Heart right ventricle (tissue), 16 donors: ENCODE measurements at places on chromosomes 13 and 19.

GRCh38 chr19:43754253-43754502 lies 584 bp downstream of the SMG9 start:
- no peak for DNase-seq

GRCh38 chr13:78197231-78197630 lies 278.6 kb upstream of the EDNRB start:
- no peak for DNase-seq

GRCh38 chr13:101838323-101838722 lies 385.8 kb downstream of the ITGBL1 start:
- DNase-seq, result no peak

DNA sequence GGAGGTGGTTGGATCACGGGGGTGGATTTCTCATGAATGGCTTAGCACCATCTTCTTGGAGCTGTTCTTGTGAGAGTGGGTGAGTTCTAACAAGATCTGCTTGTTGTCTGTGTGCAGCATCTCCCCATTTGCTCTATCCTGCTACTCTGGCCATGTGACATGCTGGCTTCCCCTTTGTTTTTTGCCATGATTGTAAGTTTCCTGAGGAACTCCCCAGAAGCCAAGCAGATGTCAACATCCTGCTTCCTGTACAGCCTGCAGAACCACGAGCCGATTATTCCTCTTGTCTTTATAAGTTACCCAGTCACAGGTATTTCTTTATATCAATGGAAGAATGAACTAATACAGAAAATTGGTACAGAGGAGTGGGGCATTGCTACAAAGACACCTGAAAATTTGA lies 2.3 kb upstream of the SIGLEC12 start:
- no peak for DNase-seq

GRCh38 chr19:55391702-55392615 lies 6.2 kb downstream of the RPL28 start:
- no peak for DNase-seq

DNA sequence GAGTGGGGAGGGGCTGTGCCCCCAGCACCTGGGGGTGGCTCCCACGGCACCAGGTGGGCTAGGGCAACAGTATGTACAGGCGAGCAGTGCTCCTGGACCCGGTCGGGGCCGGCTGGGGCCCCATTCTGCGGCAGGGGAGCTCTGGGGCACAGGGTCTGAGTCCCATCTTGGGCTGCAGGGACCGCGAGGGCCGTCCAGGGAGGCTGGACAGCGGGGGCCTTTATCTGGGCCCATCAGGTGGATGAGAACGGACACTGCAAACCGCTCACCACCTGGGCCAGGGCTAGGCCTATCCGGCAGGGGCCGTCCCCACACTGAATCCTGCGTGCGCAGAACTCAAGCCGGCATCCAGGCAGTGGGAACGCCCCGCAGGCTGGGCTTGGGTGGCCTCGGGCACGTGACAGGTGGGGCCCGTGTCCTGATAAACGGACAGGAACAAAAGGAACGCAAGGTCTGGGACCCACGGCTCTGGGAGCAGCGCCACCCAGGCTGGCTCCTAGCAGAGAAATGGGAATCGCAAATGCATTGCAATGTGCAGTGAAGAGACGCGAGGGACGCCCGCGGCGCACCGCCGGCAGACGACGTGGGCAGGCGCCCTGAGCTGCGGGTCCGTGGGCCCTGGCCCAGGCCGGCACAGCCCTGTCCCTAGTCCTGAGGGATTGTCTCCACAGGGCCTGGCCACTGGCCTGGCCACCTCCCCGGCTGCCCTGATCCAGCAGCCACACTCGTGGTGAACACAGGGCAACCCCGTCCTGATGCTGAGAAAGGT lies 29.7 kb downstream of the BTBD2 start:
- DNase-seq, result no peak

GRCh38 chr13:96027496-96027895 lies 25.7 kb downstream of the UGGT2 start:
- DNase-seq, result no peak

DNA sequence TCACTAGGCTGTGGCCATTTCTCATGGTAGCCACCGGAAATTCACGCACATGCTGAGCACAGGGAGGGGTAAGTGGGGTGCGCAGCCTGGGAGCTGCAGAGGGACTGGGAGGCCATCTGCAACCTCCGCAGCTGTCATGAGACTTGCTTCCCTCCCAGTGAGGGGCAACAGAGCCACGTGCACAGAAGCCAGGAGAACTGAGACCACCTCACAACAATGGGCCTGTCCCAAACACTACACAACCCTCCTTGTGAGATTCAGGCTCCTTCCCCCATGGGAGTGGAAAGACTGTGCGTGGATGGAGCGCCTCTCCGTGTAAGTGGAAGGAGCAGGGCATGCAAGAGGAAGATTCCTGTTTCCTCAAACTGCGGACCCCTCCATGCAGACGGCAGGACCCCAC lies 8.8 kb downstream of the C3 start:
- DNase-seq, result no peak

DNA sequence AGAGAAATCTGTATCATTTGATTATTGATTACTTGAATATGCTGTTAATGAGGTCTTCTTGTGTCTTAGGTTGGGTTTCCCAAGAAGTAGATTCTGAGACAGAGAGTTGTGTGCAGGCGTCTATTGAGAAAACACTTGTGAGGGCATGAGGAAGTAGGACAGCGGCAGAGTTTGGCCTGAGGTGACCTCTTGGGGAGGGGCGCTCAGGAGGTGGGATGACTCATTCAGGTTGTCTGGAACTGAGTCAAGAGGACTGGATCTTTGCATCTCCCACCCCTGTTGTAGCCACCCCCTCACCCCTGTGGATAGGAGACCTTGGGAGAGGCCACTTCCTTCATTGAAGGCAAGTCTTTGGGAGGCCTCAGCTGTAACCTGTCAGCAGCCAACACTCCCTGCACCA lies 35.2 kb upstream of the WDFY2 start:
- DNase-seq, result no peak

DNA sequence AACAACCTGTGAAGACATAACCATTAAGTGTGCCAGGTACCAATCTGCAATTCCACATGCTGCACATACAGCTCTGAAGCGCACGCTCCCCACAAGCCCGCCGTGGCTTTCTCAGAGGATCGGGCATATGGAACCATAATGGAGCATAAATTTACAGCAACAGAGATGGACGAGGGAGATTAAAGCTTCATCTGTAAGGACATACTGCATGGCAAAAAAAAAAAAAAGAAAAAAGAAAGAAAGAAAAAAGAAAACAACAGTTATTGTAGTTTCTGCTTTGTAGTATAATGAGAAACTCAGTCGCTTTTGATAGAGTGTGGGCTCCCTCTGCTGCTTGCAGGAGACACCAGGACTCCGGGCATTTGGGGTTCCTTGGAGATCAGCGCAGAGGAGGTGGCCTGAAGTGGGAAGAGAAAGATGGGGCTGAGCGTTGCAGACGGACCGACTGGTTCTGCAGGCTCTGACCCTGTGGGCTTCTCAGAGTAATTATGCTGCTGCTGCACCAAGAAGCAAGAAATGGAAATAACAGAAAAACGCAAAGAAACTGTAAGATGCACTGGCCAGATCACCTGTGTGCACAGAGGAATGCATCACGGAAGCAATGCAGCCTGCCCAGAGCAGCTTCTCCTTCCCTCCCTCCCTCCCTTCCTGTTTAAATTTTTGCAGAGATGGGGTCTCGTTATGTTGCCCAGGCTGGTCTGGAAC lies 10.8 kb upstream of the PDCD5 start:
- peak; percentile 34 for DNase-seq

DNA sequence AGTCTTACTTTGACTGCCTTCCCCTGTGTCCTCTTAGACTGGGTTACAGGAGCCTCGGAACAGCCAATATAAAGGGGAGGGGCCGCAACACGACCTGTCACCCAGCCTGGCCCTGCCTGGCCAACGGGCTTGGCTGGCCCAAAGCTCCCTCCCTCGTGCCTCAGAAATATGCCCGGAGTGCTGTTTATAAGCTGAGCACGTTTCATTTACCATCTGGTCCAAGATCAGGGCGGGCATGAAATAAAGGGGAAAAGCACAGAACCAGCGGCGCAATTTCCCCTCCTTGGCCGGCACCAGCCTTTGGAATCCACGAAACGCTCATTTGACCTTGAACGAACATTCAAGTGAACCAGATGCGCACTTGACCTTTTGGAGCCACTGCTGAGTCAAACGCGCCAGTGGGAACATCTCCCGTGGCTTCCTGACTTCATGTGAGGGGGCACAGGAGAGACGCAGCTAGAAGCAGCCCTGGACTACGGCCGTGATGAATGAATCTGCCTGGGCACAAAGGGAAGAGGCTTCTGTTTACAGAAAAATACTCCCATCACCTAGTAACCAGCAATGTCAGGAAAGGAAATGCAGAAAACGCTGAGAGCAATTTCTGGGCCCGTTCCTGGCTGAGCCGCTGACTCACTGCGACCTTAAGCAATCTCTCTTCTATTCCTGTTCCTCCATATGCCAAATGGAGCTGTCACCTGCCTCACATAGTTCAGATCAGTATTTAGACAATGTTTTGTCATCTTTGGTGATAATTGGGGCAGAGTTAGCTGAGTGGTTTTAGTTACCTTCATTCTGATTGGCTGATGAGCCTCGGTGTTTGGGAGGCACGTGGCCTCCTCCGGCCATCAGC lies 53.3 kb downstream of the RFX2 start:
- DNase-seq, result peak; percentile 60

DNA sequence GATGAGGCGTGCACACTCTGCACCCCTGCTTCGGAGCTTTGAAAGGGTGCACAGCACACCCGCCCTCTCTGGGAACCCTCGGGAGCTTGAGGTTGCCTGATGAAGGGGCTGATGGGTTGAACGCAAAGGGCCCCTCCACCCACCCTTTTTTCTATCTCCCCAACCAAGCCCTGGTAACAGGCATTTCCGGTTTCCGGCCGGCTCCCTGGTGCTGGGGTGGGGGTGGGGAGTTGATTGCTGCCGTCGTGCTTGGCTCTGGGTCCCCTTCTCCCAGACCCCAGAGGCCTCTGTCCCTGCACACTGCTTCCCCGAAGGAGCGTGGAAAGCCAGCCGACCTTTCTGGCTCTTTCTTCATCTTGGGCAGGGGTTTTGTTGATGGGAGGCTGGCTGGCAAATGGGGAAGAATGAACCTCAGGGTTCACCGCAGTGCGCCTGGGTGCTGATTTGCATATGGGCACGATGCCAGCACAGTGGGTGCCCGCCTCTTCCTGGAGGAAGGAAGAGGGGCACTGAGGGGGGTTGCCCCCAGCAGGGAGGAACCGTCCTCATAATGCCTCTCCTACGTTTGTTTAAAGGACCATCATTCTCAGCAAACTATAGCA lies 29.1 kb downstream of the VAV1 start:
- DNase-seq, result peak; percentile 57

DNA sequence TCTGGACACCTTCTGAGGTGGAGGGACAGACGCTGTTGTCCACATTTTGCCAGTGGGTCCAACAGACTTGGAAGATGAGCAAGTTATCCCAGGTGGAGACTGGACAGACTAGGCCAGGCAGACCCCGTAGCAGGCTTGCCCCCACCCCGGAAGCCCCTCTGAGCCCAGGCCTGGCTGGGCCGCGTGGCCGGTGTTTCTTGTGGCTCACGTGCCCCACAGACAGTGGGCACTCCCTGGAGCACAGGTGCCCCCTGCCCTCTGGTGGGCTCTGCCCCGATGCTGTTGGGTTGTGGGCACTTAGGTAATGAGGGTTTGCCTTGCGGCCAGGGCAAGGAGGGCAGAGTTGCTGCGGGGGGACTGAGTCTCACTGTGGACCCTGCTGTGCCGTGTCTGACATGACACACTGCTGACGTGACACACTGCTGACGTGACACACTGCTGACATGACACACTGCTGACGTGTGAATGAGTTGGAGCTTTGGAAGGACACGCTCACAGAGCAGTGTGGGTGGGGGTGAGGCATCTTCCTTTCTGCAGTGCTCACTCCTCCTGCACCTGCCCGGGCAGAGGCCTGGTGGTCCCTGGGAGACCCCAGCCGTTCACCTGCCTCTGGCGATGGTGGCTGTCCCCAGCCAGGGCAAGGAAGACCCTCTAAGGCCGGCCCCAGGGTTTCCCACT lies 25.1 kb downstream of the DOT1L start:
- no peak for DNase-seq

DNA sequence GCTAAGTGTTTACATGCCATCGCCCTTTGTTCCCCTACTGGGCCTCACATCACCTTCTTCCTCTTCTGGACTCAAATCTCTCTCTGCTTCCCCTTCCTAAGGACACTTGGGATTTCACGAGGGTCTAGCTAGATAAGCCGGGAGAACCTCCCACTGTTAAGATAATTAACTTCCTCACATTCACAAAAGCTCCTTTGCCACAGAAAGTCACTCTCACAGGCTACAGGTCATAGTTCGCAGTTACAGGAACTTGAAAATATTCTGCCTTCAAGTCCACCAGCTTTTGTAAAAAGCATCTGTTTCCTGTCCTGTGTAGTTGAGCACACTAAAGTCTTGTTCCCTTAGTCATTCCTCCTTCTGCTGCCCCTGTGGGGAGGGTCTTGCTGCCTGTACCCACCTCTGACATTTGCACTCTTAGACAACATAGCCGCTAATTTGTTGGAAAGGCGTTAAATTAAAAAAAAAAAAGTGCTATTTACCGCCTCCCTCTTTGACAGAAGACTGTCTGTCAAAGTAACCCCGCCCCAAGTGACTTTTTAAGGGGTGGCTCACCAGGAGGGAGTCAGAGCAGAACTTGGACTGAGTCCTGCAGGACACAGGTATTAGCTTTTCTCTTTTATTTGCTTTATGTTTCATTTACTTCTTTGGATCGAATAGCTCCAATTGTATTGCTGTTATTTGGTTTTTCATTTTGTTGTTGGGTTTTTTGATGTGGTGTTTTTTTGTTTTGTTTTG lies 26.8 kb upstream of the CEACAM21 start:
- no peak for DNase-seq

GRCh38 chr13:34637138-34637537 lies 304.9 kb upstream of the NBEA start:
- DNase-seq, result no peak

DNA sequence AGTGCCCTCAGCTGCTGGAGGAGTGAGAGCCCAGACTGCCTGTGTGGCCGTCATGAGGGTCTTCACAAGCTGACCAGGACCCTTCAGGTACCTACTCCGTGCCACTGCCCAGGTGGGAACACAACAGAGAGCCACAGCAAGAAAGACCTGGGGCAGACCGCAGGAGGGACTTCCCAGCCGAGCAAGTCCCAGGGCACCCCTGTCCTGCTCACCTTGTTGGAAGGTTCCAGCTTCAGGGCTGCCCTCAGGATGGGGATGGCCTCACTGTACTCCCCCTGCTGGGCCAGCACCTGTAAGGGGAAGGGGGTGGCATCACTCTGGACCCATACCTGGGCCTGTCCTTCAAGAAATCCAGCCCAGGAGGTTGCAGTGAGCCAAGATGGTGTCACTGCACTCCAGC lies 10.3 kb downstream of the FKBP8 start:
- DNase-seq, result no peak

- DNase-seq, result peak; percentile 92
These were observed 44.8 kb downstream of the ANKRD10 start for GRCh38 chr13:110869805-110870706.

DNA sequence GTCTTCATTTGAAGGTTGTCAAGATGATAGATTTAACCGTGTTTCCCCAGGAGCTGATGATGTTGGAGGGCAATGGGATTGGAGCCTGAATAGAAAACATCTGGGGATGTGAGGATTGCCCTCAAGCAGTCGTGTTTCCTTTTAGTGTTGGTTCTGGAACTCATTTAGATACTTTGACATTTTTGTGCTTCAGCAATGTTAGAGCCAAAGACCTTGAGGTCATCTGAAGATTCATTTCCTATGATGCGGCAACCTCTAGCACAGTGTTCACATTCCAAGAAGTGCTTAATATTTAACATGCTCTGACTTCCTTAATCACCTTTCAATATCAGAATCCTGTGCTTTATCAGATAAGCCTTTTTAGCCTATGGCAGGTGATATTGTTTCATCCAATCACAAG lies 82.7 kb downstream of the SLC10A2 start:
- no peak for DNase-seq
